ENCODE measurements at places on chromosomes 16 and 17.

DNA sequence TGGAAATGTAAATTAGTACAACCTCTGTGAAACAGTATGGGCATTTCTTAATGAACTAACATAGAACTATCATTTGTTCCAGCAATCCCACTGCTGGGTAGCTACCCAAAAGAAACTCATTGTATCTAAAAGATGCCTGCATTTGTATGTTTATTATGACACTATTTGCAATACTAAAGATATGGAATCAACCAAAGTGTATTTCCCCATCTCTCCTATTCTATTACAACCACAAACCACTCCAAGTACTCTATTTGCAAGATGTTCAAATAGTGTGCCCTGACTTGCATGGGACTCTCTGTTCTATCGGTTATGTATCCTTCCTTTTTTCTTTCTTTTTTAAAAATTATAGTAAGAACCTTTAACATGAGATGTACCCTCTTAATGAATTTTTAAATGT is 845.2 kb downstream of the CDH11 start:
- no peak for DNase-seq

DNA sequence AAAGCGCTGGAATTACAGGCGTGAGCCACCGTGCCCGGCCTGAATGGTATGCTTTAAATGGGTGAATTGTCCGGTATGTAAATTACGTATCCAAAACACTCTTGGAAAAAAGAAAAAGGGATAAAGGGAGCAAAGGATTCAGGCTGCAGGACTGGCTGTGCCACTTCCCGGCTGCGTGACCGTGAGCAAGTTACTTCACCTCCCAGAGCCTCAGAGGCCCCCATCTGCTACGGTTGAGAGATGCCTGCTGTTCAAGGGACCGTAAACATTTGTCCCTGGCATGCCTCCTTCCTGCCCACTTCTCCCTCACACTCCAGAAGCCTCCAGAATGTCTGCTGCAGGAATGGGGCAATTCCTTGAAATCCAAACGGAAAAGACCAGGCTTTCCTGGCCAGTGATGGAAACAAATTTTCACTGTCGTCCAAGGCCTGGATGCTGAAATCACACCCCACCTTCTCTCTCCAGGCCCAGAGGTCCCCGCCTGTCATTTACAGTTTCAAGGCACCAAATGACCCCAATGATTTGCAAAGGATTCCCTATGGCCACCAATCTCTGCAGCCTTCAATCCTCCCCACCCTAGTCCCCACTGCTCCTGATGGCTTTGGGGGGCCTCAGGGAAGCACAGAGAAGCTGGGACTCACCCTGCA is 22.9 kb upstream of the LITAF start:
- no peak for DNase-seq

GRCh38 chr17:46983782-46984181 is 4.7 kb upstream of the RPRML start:
- DNase-seq, result no peak

- DNase-seq, result no peak
Measured at GRCh38 chr16:89117975-89118289, 24.3 kb downstream of the ACSF3 start.

- no peak for DNase-seq
Measured at GRCh38 chr16:73062001-73062616, 14.2 kb upstream of the ZFHX3 start.

DNA sequence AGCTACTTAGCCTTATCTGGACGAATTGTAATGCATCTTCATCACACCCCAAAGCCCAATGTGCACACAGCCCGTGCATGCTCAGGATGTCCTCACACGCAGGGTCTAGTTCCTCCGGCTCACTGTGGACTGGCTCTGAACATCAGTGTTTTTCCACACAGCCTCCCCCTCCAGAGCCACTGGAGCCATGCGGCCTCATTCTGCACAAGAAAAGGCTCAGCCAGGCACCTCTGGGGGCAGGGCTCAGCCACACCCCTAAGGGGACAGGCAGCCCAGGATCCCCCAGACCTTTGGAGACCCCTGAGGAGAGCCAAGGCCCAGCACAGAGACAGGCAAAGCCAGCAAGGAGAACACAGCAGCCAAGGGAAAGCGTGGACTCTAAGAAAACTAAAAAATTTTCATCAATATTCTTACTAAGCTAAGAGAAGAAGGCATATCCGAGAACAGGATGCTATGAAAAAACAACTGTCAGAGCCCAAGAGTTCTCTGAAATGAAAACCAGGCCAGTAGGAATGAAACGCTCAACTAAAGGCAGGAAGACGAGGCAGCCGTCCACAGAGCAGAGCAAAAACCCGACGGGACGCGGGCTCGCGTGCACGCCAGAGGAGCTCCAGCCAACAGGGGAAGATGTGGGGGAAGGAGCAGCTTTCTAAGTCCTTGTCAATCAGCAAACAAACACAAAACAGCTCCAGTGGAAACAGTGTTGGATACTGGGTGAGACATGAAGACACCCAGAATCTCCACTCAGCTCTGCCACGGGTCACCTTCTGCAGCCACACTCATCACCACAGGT is 34.5 kb downstream of the MAP1LC3B start:
- no peak for DNase-seq

DNA sequence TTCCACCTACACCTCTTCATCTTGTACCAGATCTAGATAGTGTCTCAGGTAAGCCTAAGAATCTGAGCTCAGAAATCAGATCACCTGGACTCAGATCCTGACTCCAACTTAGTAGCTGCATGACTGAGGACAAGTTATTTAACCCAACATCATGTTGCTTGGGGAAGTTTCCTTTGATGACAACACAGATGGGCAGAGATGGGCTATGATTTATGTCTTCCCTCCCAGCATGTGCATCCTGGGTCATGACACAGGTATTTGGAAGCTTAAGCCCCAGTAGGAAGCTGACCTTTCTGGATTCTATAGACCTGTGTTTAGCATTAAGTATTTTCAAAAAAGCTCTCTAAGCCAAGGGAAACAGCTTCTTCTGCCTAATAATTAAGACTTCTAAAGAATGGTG is 12.4 kb upstream of the HEATR6 start:
- DNase-seq, result no peak

- DNase-seq, result peak; percentile 80
Measured at GRCh38 chr17:57995076-57995956, 7.3 kb upstream of the VEZF1 start.

DNA sequence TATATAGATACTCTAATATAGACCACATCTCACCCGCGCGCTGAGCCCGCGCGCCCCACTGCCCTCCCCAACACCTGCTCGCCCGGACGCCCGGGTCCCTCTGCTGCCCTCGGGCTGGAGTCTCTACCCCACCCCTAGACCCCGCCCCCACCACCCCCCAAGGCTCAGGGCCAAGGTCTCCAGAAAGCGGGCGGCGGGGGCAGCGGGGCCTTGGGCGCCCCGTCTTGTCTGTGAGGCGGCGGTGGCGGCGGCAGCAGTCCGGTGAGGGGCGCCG is 2.6 kb downstream of the HES7 start:
- DNase-seq, result no peak

- no peak for DNase-seq
Measured at GRCh38 chr17:78988152-78988551, 8.4 kb upstream of the LGALS3BP start.

DNA sequence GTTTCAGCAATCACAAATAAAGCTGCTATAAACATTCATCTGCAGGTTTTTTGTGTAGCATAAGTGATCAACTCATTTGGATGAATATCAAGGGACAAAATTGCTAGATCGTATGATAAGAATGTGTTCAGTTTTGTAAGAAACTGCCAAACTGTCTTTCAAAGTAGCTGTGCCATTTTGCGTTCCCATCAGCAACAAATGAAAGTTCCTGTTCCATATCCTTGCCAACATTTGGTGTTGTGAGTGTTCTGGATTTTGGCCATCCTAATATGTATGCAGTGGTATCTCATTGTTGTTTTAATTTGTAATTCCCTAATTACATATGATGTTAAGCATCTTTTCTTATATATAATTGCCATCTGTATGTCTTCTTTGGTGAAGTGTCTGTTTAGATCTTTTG is 36.4 kb upstream of the TMEM92 start:
- DNase-seq, result no peak

- no peak for DNase-seq
Measured at GRCh38 chr16:69386596-69386995, 789 bp upstream of the TERF2 start.

GRCh38 chr17:27423651-27424050 is 32.6 kb upstream of the KSR1 start:
- DNase-seq, result no peak
